ENCODE measurements at places on chromosomes 2 and 18.

DNA sequence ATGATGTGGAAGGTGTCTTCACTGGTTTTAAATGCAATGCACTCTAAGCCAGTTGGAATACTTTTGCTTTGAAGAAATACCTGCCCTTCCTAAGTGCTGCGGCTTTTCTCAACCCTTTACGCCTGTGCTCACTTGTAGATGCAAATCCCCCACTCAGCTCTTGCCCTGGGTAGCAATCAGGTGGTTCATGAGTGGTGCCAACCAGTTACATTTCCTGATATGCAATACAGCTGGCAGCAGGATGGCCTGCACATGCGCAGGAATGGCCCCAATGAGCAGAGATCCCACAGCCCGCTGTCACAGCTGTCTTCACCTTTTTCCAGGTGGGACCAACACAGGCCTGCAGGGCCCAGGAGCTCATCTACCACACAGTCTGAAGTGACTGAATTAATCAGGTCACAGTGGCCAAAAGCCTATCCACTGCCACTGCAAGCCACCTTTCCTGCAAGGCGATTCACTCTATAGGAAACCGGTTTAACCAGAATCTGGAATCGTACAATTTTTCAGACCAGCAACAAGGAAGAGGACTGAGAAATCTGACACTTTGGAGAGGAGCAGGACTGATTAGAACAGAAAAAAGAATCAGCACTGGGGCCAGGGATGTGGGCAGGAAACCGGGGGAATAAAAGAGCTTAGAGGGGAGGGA is 247.8 kb downstream of the MYT1L start:
- no peak for DNase-seq

DNA sequence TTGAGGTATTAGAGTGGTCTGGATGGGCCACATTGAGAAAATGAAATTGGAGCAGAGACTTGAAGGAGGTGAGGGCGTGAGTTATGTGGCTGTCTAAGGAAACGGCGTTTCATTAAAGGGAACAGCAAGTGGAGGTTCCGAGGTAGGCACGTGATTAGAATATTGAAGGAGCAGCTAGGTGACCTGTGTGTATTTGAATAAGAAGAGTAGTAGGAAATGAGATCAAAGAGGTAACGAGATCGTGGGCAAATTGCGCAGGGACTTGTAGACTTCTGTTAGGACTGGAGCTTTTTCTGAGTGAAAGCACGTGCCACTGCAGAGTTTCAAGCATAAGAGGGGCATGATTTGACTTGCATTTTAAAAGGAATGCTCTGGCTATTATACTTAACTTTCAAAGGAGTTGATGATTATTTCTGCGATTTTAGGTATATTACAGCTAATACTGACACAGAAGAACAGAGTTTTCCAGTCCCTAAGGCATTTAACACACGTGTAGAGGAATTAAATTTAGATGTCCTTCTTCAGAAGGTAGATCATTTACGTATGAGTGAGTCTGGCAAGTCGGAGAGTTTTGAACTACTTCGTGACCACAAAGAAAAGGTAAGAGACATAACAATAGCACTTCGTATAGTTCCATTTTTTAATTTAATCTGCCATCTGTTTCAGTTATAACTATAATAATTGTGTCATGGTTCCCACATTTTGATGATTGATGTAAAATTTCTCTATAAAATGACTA is 48.7 kb downstream of the RMDN2 start:
- DNase-seq, result no peak

DNA sequence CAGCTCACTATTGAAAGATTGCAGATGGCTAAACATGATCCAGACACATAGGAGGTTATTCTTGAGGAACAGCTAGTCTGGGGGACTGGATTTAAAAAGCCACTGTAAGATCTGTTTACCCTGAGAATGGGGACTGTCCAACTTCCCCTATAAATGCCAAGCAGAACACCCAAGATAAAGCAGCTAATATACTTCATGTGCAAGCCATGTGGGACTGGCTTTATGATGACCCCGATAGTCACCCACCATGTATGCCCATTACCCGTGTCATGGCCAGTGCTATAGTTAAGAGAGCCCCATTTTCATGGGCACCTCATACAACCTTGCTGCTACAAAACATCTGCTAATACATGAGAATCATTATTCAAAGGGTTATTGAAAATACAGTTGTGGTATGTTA is 16.0 kb downstream of the YPEL5 start:
- DNase-seq, result no peak

- DNase-seq, result no peak
These were observed 39.7 kb upstream of the UBE2F start for GRCh38 chr2:237927135-237927534.

DNA sequence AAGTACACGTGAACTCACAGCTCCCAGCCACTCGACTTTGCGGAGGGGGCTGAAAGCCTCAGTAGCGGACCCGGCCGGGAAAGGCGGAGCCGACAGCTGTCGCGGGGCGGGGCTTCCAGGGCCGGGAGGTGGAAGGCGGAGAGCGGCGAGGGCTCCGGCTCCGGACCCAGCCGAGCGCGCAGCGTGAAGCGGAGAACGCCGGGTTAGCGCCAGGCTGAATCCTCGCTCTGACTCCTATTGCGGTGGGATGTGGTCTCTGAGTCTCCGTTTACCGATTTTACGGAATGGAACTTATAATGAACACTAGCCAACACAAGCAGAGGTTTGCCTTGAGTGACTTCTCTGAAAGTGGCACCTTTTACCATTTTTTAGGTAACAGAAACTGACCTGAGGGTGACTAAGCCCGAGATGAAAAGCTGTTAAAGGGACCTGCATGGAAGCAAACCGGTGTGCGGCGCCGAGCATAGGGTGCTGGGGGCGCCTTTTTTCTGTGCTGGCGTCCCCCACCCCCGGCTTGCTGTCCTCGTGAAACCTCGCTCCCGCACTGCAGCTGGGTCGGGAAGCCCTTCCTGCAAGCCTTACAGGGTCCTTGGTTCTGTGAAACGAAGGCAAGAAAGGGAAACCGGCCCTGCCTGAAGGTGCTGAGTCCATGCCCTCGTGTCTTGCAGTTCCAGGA is 72.9 kb downstream of the EN1 start:
- DNase-seq, result peak; percentile 26

- DNase-seq, result peak; percentile 41
These were observed 99.7 kb downstream of the MEP1B start for GRCh38 chr18:32289483-32290075.

GRCh38 chr2:241874277-241874925 is 4.9 kb downstream of the RTP5 start:
- no peak for DNase-seq

DNA sequence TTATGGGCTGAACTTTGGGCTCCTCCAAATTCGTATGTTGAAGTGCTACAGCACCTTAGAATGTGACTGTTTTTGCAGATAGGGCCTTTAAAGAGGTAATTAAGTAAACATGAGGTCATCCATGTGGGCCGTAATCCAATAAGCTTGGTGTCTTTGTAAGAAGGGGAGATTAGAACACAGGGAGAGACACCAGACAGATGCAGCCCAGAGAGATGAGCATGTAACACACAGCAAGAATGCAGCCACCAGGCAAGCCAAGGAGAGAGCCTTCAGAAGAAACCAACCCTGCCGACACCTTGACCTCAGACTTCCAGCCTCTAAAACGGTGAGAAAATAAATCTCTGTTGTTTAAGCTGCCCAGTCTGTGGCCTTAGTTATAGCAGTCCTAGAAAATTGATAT is 74.3 kb downstream of the HRH4 start:
- no peak for DNase-seq

- DNase-seq, result no peak
These were observed 612.7 kb downstream of the EPHA4 start for GRCh38 chr2:220959391-220959802.

GRCh38 chr2:167475791-167476190 is 587.5 kb downstream of the XIRP2 start:
- DNase-seq, result no peak

Data from hypothalamus (tissue), 51 donors.